ENCODE measurements at places on chromosomes 5 and 9.

DNA sequence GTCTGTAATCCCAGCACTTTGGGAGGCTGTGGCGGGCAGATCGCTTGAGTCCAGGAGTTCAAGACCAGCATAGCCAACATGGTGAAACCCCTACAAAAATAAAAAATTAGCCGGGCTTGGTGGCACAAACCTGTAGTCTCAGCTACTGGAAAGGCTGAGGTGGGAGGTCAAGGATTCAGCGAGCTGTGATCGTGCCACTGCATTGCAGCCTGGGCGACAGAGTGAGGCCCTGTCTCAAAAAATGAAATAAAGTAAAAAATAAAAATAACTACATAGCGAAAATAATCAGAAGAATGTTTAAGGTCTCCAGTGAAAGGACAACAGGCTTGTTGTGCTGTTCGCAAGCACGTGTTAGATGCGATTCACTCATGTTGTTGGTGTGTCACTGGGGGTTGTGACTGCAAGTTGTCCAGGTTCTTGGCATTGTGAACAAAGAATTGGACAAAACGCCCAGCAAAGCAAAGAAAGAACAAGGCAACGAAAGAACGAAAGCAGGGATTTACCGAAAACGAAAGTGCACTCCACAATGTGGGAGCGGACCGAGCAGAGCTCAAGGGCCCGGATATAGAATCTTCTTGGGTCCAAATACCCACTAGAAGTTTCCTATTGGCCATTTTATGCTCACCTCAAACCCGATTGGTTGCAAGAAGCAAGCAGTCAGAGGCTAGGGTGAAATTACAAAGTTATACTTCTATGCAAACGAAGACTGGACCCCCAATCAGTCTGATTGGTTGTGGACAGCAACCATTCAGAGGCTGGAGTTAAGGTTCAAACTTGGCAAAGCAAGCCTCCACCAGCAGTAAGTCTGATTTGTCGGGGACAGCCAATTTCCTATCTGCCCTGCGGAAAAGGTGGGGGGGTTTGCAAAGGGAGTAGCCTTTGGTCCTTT, 844 bp upstream of the MCCC2 start:
- H3K4me3 ChIP-seq: peak overlapping the region; percentile 88
- H3K27ac ChIP-seq: peak overlapping the region; percentile 98
- H3K36me3 ChIP-seq: peaks cover 45% of the 10 kb centered on the region
- H3K4me1 ChIP-seq: peaks cover 21% of the 10 kb centered on the region

DNA sequence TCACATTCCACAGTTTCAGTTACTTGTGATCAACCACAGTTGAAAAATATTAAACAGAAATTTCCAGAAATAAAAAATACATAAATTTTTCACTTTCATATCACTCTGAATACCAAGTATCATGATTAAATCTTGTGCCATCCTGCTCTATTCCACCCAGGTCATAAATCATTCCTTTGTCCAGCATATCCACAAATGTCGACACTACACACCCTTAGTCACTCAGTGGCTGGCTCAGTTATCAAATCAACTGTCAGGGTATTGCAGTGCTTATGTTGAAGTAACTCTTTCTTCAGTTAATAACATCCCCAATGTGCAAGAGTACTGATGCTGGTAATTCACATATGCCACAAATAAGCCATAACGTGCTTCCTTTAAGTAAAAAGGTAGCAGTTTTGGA, 115.7 kb downstream of the FBXL17 start:
- no peak overlapping the region for H3K27ac ChIP-seq
- no peak overlapping the region for H3K4me3 ChIP-seq
- no peaks in the 10 kb centered on the region for H3K36me3 ChIP-seq
- no peaks in the 10 kb centered on the region for H3K27me3 ChIP-seq
- DNase-seq: no peak
- H3K4me1 ChIP-seq: no peaks in the 10 kb centered on the region

DNA sequence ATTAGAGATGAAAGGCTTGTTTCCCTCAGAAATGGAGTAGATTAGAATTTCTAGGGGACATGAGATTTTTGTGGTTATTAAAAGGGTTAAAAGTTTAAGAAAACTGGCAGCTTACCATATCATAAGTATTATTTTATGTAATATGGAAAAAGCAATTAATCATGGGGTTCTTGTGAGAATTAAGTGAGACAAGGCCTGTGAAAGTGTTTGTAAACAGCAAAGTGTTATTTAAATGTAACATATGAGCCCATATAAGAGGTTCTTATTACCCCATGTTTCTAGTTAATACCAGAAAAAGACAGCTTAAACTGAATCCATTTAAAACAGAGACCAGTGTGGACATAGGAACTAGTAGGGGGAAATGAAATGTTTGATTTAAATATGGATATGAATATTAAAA, 241.1 kb upstream of the PIK3R1 start:
- no peak overlapping the region for H3K4me3 ChIP-seq
- H3K36me3 ChIP-seq: no peaks in the 10 kb centered on the region
- H3K27ac ChIP-seq: no peak overlapping the region
- no peaks in the 10 kb centered on the region for H3K4me1 ChIP-seq
- no peak for DNase-seq

DNA sequence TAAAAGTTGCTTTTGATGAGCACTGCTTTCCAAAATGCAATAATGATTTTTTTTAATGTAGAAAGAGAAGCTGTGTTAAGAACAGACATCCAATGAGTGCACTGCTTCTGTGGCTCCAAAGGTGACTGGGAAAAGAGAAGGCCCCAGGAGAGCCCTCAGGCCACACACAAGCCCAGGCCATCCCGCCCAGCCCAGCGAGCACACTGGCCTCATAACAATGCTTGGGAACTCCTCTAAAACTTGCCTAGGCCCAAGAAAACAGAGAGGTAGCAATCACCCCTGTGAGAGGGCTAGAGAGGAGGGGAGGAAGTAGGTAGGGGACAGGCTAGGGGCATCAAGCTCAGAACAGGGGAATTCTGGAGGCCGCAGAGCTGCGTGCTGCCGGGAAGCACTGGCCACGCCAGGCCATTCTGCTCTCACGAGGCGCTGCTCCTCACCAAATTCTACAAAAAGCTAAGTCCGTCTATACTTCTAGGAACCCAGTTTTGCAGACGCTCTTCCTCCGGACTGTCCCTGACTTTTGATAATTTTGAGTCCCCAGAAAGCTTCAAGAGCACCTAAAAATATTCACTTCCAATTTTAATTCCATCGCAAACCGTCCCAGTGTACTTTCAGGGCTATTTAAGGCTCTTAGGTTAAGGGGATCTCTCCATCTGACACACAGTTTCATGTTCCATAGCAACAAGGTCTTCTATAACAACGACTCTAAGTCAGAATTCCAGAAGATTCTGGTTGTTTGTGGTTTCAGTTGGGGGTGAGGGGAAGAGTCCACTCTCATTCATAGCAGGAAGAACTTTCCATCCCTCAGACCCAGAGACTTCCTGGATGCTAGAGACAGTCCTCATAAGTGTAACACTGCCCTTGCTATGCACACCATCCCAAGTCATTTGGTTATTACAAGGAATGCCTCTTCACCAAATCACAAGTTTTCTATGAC, 51.0 kb downstream of the HABP4 start:
- no peaks in the 10 kb centered on the region for H3K27me3 ChIP-seq
- DNase-seq: no peak
- H3K4me3 ChIP-seq: no peak overlapping the region
- peaks cover 3% of the 10 kb centered on the region for H3K36me3 ChIP-seq
- H3K4me1 ChIP-seq: no peaks in the 10 kb centered on the region

GRCh38 chr5:107636555-107636954, 34.2 kb downstream of the EFNA5 start:
- H3K27me3 ChIP-seq: no peaks in the 10 kb centered on the region
- H3K4me1 ChIP-seq: peaks cover 50% of the 10 kb centered on the region
- H3K27ac ChIP-seq: no peak overlapping the region
- peaks cover 18% of the 10 kb centered on the region for H3K36me3 ChIP-seq
- H3K4me3 ChIP-seq: no peak overlapping the region

- H3K27ac ChIP-seq: no peak overlapping the region
- no peak overlapping the region for H3K4me3 ChIP-seq
- H3K36me3 ChIP-seq: no peaks in the 10 kb centered on the region
- H3K27me3 ChIP-seq: peaks cover 37% of the 10 kb centered on the region
- no peak for DNase-seq
These were observed 59.2 kb downstream of the TNC start for GRCh38 chr9:115058684-115059315.

Measured in Calu3 (cell line).